ENCODE measurements at places on chromosomes 12 and 14.

DNA sequence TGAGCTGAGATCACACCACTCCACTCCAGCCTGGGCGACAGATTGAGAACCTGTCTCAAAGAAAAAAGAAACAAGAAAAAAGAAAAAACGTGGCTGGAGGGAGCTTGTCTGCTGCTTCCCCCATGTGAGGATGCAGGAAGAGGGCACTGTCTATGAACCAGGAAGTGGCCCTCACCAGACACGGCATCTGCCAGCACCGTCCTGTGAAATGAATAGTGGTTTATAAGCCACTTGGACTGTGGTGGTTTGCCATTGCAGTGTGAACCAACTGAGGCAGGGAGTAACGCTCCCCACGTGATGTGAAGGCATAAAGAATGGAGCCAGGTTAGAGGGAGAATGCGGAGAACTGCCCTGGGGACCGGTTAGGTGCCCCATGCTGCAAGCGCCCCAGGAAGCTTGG, 4.5 kb upstream of the BRF1 start:
- no peak for DNase-seq

GRCh38 chr12:71849109-71849851, 9.7 kb downstream of the TBC1D15 start:
- DNase-seq = no peak

GRCh38 chr14:66330916-66331315, 155.3 kb upstream of the CCDC196 start:
- no peak for DNase-seq

GRCh38 chr14:96309133-96309895, 53.3 kb downstream of the BDKRB1 start:
- DNase-seq = no peak

DNA sequence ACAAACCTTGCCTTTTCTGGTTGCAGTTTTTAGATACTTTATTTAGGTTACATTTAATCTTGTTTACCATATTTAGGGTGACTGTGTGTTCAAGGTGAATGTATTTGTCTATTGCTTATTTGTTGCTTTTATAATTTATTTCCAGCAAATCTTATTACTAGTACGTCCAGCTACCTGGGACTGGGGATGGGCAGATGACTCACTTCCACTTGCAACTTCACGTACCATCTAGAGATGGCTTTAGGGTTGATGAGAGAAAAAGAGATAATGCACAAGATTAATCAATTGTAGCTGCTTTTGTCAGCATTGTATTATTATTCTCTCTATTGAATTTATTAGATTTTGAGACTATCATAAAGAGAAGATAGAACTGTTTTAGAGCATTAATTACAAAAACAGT, 5.1 kb downstream of the MIPOL1 start:
- no peak for DNase-seq

GRCh38 chr14:99728981-99729451, 44.9 kb downstream of the CYP46A1 start:
- DNase-seq = no peak

- DNase-seq = no peak
Measured at GRCh38 chr12:49953961-49954846, 3.7 kb downstream of the AQP2 start.

- DNase-seq = no peak
Measured at GRCh38 chr12:56951582-56952339, 5.6 kb downstream of the RDH16 start.

DNA sequence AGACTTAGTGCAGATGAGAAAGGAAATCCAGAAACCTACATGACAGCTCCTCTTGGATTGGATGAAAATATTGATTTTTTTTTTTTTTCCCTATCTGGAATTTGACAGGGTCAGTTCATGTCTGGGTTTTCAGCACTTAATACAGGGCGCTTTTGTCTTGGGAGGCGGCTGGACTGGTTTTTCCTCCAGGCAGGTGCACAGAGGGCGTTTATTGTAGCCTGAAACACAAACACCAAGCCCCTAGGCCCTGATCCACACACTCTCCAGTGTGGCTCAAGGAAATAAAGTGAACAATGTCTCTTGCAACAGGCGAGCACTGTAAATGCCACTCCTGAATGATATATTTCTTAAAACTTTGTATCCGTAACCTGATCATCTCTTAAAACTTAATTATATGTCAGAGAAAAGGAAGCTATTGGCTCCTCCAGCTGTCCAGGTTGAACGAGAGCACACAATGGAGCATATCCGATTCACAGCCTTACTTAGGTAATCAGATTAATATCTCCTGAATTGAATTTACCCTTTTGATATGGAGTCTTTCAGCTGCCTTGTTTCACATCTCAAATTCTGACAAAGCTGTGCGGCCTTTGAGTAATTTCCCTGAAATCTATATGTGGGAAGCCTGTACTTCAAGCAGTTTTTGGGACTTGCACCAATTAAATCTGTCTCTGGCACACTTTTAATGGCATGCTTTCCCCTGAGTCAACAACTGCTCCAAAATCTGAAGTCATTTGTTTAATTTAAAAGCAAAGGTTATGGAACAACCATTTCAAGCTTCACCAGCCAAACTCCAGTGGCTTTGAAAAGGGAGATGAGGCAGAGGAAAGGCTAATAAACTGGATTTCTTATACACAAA, 485.7 kb downstream of the ZFP36L1 start:
- no peak for DNase-seq

DNA sequence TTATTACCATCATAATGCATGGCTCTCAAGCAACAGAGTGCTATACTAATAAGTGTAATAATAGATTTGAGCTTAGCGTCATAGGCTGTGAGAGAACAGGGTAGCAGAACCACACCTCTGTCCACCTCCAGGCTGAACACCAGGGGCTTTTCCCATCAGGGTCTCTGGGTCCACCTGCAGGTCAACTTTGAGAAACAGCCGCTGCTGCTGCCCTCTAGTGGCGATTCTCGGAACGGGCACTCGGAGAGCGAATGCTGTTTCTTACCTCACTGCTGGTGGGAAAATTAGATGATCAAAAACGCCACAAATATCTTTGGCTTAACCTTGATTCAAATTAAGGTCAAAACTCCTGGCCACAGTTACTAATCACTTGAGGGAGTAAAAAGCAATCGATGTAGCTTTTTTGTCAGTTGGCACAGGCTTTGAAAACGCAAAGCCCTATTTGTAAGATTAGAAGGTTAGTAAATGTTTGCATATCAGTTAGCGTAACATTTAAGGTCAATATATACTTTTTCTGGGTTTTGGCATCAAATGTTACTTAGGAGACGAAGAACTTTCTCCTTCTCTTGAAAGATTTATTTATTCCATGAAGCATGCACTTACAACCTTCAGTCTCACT, 127.9 kb upstream of the TMEM132D start:
- peak; percentile 32 for DNase-seq

- no peak for DNase-seq
Measured at GRCh38 chr12:91033251-91033650, 24.6 kb downstream of the KERA start.

GRCh38 chr14:66139432-66139831, 346.7 kb upstream of the CCDC196 start:
- no peak for DNase-seq

DNA sequence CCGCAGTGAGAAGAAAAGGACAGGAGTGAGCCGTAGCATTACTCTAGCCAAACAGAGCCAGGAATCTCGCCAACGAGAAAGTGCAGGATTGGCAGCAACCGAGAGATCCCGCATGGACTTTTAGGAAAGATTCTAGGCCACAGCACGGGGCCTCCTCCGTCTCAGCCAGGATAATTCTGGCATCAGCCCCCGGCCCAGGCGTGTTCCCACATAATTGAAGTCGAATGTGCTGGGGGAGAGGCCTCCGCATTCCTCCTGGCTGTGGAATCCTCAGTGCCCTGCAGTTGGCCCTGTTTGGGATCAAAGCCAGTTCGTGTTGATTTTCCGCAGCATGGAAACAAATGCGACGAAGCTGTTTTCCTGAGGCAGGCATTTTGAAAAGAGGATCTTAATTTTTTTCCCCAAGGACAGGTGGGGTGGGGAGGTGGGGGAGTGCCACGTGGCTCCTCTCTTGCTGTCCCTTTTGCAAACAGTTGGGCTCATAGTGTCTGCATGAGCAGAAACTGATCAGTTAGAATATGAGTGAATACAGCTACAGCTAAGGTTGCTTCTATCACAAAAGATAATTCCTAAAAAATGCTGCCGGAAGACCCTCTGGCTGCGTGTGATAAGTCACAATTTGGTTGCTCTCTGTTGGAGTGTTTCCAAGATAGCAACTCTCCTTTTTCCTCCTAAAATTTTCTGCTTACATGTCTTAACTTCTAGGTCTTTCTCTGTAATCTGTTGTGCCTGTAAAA, 37.3 kb upstream of the ATXN2 start:
- no peak for DNase-seq

- DNase-seq = no peak
Measured at GRCh38 chr14:104291123-104292000, 153.0 kb downstream of the KIF26A start.

GRCh38 chr12:5173511-5174011, 129.9 kb downstream of the KCNA5 start:
- no peak for DNase-seq

DNA sequence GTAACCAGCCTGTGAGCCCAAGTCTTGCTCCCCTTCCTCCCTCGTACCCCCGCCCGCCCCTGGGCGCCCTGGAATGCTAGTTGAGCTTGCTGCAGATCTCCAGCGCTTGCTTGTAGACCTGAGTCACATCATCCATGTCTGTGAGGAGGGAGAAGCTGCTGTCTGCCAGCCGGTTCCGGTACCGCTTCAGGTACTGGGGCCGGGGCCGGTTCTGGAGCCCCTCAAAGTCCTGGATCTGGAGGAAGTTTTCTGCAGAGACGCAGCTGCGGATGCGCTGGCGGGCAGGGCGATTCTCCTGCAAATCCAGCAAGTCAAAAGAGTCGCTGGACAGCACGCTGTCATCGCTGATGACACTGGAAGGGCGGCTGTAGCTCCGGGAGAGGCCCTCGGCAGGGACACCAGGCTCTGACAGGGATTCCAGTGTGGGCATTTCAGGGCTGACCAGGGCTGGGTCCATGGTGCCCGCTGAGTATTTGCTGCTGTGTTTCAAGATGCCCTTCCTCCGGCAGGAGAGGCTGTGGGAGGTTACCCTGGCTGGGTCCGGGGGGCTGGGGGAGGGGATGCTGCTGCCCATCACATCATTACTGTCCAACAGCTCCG, 71.9 kb downstream of the NUAK1 start:
- no peak for DNase-seq

GRCh38 chr14:73788701-73789551, 62.7 kb upstream of the PTGR2 start:
- peak; percentile 11 for DNase-seq

GRCh38 chr12:66514581-66514980, 164.3 kb downstream of the GRIP1 start:
- DNase-seq = no peak

GRCh38 chr14:56310643-56311042, 192.4 kb downstream of the PELI2 start:
- DNase-seq = no peak

GRCh38 chr12:85568395-85569103, 267.7 kb downstream of the RASSF9 start:
- DNase-seq = no peak

GRCh38 chr12:109952873-109953272, 43.3 kb downstream of the GIT2 start:
- DNase-seq = no peak

GRCh38 chr14:74208642-74209041, 30.6 kb upstream of the VSX2 start:
- DNase-seq = no peak

GRCh38 chr12:59652130-59652529, 56.3 kb downstream of the SLC16A7 start:
- DNase-seq = no peak

- no peak for DNase-seq
Measured at GRCh38 chr12:100348657-100349454, 8.0 kb upstream of the SLC17A8 start.

GRCh38 chr12:97567619-97568110, 105.1 kb downstream of the RMST start:
- no peak for DNase-seq

DNA sequence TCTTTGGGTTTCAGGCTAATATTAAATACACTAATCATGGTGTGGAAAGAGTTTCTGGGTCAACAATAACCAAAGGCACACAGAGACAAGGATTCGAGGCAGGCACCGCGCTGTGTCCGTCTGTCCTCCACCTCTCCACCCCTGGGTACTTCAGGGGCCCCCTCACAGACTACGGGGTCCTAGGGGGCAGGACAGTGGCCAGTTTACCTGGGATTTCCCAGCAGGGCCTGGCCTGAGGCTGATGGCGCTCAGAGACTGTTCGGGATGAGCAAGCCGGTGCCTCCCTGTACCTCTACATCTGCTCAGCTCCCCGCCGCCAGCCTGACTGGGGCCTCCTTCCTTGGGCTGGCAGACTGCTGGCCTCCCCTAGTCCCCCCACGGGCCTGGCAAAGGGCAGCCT, 18.1 kb upstream of the EIF5 start:
- DNase-seq = no peak

DNA sequence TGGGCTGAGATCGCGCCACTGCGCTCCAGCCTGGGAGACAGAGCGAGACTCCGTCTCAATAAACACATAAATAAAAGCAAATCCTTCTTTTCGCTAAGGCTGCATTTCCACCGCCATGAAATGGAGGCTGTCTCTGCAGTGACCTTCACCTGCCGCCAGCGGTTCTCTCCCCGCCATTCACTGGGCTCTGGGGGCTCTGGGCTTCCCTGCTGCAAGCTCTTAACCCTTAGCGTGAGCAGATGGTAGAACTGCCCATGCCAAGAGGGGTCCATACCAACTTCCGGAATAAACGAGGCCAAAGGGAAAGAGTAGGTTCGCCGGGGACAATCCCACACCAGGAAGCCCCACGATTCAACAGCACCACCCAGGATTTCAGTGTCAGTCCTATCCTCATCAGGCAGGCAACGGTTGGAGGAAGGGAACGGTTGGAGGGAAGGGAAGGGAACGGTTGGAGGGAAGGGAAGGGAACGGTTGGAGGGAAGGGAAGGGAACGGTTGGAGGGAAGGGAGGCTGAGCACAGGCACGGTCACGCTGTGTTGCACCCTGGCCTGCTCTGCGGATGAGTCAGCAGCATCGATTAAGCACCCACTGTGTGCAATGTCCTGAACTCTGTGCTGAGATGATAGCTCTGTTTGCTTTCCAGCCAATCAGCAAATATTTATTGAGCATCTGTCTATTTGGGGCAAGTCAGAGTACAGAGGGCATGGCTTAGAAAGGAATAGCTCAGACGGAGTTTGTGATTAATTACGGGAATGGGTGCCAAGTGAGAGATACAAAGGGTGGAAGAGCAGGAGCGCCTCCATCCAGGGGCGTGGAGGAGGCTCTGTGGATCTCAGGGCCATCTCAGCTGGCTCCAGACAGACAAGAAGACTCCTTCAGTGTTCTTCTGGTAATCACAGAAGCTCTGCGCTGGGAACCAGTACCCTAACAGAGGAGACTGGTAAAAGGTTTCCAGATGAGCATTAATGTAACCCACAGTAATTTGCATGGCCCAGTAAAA, 77.9 kb downstream of the NINJ2 start:
- DNase-seq = no peak

DNA sequence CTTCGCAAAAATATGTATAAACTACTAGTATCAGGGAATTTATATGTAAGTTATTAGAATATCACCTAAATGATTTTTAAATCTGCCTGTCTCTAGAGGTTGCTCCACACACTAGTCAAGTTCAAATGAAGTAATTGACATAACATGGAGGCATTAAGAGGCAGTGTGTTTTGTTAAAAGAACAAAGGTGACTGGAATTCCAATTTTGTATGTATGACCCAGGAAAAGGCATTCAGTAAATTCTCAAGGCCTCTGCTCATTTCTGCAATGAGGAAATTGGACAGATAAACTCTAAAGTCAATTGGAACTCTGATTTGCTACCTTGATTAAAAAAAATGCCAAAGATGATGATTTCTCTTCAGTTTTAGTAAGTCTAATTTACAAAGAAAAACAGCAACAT, 117.1 kb downstream of the NAV3 start:
- DNase-seq = no peak

All from effector memory CD8-positive, alpha-beta T cell (primary cell).